M059J (cell line): ENCODE measurements at places on chromosomes 6 and 20.

DNA sequence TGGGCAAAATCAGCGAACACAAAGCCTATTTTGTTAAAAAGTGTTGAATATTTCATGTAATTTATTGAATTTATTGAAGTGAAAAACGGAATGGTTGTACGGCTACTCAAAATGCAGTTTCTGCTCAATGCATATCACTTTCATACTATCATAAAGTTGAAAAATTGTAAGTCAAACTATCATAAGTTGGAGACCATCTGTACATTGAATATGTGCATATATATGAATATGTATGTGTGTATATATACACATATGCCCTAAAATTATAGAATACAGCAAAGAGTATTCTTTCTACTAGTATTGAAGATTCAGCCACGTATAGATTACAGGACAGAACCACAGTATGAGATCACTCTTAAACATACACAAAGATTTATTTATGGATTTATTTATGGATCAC is 499.0 kb upstream of the SULF2 start:
- DNase-seq: no peak

GRCh38 chr20:61630391-61630650 is 378.3 kb downstream of the CDH4 start:
- DNase-seq: no peak

DNA sequence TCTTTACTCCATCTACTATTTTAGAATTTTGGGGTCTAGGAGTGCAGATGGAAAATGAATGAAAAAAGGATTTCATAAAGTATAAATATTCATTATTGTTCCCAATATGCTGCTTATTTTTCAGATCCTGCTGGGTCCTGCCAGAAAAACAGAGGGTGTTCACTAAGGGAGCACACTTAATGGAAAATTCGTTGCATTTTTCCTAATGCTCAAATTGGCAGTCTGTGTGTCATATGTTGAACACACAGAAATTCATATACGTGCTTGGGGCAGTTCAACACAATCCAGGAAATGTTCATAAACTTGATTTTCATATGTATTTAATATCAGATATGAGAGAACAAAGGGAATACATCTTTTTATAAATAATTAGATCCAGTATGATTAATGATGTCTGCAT is 1019.4 kb downstream of the EPHA7 start:
- no peak for DNase-seq

- DNase-seq: no peak
Observed at GRCh38 chr20:42744756-42745465, 444.8 kb downstream of the PTPRT start.
